ENCODE measurements at places on chromosomes 3 and 15.

DNA sequence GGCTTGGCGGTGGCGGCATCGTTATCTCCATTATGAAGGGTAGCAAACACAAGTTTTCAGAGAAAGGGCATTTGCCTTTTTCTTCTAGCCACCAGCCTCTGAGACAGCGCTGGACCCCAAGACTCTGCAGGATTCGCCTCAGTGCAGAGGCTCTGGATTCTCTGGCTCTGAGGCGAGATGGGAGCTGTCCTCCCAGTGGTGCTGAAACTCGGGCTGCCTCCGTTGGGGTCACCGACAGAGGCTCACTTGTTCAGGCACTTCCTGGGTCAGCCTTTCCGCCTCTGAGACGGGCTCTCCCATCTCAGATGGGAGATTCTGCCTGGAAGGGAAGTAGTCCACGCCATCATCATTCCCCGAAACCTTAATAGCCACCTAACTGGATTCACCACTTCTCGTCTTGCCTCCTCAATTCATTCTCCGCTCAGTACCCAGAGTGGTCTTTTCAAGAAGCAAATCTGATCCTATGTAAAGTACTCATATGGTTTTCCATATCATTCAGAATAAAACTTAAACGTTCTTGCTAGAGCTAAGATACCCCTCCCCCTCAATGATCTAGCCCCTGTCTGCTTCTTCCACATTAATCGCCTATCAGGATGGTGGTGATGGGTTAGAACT, 76.9 kb downstream of the RHCG start:
- peak; percentile 30 for DNase-seq

GRCh38 chr3:14520149-14520548, 20.0 kb downstream of the GRIP2 start:
- no peak for DNase-seq

DNA sequence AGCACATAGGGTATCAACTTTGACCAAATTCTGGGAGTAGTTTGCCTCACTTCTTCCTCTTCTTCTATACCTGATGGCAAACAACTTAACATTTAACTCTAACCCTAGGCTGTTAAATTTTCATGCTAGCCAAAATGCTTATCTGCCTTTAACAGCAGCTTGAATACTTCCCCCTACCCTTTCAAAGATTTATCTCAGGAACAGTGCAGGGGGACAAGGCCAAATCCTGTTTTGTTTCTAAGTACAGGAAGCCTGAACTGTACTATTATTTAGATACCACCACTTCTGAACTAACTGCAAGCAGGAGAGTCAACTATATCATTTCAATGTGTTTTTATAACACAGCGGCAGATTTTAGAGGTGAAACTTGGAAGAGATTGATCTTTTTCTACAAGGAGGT, 104.0 kb upstream of the CNTN6 start:
- no peak for DNase-seq

DNA sequence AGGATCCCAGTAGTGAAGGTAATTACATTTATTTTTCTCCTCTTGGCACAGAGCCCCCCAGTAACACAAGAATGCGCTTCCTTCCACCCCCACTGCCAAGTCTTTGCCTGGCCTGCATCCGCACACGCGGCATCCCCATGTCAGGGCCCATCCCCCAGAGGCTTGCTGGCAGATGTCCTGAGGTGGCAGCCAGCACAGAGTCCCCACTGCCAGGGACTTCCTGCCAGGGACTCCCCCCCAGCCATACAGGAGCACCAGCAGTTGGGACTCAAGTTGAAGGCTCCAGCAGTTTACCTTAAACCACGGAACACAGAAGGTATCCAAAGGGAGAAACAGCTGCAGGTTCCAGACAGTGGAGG, 41.0 kb downstream of the MEGF11 start:
- no peak for DNase-seq

DNA sequence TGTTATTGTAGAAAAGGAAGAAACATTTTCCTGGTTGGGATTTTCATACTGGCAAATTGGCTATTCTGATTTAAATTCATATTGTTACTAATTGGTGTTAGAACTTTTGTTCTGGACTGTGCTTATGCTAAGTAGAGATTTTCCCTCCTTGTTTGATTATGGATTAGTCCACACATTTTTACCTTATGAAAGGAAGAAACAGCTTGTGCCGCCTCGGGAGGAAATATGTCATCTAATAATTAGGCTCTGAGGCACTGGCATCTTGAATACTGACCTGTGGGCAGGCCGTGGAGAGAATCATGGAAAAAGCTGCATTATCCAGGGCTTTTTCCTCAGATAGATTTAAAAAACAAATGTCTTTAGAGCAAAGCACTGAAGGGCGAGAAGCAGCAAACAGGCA, 344.3 kb upstream of the TBL1XR1 start:
- no peak for DNase-seq

DNA sequence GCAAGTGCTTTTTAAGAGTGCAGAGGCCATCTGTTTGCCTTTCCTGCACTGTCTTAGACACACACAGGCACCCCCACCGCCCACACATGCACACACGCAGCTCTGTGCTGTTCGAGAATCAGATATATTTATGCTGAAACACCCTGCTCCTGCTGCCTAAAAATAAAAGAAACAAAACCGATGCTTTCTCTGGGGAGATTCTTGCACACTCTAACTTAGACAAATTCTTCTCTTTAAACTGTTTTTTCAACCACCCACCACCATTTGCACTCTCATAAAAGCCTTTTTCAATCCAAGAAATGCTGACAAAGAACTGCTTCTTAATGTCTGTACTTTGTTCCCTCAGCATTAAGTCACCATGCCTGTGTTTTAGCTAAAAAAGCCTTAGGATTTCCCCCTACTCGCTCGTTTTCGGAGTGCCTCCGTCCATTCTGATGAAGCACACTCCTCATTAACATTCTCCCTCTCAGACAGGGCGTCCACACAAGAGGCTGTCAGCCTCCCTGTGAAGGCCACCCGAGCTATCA, 26.2 kb downstream of the SLC12A8 start:
- DNase-seq = no peak

DNA sequence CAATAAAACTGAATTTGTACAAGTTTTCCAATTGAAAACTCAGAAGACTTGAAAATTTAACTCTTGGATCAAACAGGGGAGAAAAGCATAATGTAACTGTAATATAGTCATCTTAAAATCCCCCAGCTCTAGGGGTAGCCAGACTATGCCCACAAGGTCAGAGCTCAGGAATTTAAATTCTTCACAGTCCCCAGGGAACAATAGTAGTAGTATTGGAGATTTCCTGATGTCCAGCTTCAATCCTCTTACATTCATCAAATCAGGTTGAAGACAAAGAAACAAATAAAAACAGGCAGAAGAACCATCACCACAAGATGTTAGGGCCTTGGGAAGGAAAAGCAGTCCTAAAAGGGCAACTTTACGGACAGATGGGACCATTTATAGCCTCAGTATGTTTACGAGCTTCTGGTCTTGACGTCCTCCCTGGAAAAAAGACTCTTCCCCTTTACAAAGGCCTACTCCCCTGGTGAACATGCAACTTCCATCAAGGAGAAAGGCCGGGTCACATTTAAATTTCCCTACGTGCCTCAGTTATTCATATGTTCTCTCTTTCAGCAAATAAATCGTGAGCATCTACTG, 96.8 kb downstream of the PLCH1 start:
- DNase-seq = no peak

DNA sequence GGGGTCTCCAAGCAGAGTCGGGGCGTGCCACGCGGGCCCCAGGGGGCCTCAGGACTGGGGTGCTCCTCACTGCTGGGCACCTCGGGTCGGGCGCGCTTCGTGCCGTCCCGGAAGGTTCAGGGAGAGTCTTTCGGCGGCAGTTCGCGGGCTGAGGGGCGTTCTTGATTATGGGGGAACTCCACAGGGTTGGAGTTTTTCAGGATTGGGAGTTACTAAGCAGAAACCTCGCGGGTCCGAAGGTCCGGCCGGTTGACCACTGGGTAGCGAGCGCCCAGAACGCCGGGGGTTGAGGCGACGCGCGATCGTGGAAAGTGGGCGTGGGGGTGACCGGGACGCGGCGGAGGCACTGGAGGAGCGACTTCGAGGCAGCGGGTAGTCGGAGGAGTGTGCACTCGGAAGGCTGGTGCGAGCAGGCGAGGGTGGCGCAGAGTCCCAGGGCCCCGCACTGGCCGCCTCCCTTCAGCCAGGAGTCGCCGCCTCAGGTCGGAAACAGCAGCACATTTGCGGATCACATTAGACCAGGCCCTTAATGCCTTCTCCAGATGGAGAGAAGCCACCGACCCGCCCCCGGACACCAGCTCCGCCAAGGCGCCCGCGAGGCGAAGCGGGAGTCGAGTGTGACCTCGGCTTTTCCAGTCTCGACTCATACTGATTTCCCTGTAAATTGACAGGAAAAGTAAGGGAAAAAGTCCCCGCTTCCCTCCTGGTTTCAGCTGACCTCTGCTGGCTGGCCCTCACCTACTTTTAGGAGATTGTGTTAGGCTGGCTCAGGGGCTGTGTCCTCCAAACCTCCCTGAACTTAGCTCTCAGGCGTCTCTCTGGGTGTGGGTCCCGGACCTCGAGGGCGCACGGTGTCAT, 685 bp downstream of the ADAMTSL3 start:
- no peak for DNase-seq

- no peak for DNase-seq
These were observed 259 bp upstream of the CILP start for GRCh38 chr15:65211482-65211982.

- DNase-seq = no peak
These were observed 4.5 kb downstream of the RNF168 start for GRCh38 chr3:196499061-196499460.

- no peak for DNase-seq
These were observed 44.4 kb downstream of the TTBK2 start for GRCh38 chr15:42876224-42876623.

- no peak for DNase-seq
These were observed 31.0 kb downstream of the TMOD2 start for GRCh38 chr15:51782357-51782896.

DNA sequence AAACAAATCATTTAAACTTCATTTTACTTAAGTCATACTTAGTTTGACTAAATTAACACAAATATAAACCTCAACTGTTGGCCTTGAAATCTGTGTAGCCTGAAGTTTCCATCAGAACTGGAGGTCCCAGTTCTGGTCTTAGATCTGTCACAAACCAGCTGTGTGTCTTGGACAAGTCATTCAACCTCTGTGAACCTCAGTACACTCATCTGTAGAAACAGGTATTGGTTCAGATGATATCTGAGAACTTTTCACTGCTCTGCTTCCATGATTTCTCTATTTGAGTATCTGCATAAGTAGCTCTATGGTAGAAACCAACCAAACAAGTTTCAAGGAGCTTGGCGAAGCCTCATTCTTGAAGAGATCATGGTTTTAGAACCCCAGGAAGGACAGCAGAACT, 60.4 kb upstream of the SLC2A2 start:
- no peak for DNase-seq

GRCh38 chr3:171350364-171350763, 109.8 kb downstream of the TNIK start:
- no peak for DNase-seq

DNA sequence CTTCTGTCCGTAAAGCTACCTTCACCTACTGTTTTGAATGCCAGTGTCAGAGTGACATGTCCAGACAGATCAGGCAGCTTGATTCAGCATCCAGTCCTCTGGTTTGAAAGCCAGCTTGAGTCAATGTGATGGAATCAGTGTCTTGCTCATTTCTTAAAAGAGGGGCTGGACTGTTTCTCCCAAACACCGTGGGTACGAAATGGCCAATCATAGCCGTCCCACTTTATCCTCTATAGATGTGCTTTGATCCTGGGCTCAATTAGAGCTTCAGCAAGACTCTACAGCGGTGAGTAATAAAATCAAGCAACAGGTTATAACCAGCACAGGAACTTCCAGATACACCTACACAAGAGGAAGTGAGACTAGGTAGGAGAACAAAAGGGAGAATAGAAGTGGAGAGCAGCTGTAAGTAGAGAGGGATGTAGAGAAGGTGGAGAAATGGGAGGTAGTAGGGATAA, 17.0 kb upstream of the OR5K1 start:
- DNase-seq = no peak

DNA sequence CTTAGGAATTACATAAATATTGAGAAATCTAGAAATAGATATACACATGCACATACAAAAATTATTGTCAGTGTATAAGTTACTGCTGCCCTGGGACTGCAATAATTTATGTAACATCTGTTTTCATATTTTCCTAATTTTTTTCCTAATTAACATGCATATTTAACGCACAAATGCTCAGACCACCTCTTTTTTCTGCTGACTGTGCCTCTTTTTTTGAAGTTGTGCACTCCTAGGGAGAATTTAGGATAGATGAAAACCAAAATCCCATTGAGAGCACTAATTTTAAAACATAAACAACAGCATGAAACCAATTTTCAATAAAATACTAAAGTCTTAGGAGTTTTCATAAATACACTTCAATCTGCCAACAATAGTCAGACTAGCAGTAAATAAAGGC, 154.0 kb downstream of the TBC1D5 start:
- DNase-seq = no peak

All from midbrain (tissue), 1 donor.